NCI-H446 (cell line): ENCODE measurements at places on chromosomes 7 and 10.

GRCh38 chr7:122310119-122311021 lies 5.8 kb upstream of the FEZF1 start:
- DNase-seq = no peak

DNA sequence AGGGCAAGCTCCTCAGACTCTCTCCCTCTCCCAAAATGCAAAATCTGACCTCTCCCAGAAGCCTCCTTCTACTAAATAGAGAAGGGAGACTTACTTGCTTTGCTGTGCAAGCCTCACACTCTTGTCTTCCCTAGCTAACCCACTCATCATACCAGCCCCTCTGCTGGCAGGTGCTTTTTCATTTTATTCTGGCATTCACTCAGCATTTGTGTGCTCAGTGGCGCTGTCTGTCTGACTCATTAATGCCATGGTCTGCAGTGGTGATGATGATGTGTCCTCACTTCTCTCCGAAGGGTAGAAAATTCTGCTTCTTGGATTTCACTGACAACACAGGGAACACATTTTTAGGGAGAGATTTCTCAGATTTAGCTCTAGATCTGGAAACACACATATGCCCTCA lies 22.0 kb upstream of the BTRC start:
- DNase-seq = no peak

GRCh38 chr7:158760936-158761335 lies 56.3 kb upstream of the NCAPG2 start:
- no peak for DNase-seq

DNA sequence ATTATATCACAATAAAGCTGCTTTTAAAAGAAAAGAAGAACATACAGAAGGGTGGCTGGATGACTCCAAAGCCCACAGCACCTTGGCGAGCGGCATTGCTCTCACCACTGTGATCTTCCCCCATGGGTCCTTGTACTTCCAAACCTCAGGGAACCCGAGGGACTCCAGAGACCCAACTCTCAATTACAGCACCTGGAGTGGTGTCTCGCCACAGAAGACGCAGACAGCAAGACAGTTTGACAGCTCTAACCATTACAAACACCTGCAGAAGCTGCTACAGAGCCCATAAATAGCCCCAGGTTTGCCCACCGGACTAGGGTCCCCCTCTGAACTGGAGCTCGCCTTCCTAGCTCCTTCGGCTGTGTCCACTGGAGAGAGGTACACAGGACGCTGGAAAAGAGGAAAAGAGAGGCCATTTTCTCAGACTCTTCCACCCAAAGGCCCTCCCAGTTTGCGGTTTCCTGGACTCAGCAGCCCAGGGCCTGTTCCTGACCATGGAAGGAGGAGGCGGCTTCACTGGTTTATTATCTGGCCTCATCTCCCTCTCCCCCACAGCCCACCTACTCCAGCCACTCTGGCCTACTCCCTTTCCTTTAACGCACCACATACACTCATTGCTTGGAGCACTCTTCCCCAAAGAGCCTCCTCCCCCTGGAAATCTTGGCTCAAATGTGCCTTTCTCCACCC lies 1.9 kb downstream of the PIK3AP1 start:
- DNase-seq = no peak

DNA sequence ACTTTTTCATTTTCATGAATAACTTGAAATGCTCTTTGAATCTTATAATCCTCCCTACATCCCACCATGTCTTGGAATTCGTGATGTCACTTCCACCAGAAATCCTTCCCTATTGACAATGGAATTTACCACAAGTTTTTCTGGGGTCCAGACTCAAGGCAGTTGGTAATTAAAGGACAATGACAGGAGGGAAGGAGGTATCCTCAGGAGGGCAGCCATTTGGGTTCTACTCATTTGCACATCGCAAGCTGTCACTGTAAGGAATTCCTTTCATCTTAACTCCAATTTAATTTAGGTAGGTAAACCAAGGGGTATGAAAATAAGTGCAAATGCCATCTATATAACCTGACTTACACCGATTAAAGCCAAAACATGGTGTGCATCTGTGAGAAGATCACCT lies 21.9 kb downstream of the LRRC17 start:
- DNase-seq = no peak

- no peak for DNase-seq
Observed at GRCh38 chr10:17655009-17655408, 11.1 kb downstream of the STAM start.

DNA sequence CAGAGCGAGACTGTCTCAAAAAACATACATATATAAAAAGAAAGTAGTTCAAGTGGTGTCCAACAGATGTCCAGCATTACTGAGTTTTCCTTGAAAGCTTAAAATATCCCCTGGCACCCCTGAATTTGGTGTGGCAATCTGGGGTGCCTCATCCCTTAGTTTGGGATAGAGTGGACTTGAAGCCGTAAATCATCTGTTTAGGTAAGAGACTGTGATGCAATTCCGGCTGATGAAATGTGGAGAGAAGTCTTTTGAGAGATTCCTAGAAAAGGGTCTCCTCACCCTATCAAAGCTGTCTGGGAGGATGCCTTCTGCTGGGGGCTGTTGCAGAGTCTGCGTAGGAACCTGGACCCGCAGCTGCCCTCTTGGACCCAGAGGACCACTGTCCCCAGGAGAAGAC lies 408.0 kb downstream of the RPS24 start:
- no peak for DNase-seq

DNA sequence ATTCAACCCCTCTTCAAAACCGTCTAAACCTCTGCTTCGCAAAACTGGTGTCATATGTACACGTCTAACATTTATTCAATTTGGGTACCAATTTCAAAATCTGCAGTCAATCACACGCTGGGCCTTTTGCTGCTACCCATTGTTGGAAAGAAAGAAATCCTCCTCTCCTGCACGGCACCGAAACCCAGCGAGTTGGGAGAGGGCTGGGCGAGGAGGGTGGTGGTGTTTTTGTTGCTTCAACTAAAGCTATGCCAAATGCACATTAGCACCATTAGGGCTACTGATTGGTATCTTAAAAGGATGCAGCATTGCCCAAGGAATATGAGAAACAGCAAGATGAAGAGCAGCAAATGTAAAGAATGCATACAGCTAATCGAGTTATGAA lies 7.8 kb downstream of the EBF3 start:
- no peak for DNase-seq

GRCh38 chr7:151238190-151238810 lies 6.0 kb downstream of the CHPF2 start:
- DNase-seq = no peak

GRCh38 chr10:46229144-46229563 lies 57.6 kb upstream of the ANTXRL start:
- no peak for DNase-seq

DNA sequence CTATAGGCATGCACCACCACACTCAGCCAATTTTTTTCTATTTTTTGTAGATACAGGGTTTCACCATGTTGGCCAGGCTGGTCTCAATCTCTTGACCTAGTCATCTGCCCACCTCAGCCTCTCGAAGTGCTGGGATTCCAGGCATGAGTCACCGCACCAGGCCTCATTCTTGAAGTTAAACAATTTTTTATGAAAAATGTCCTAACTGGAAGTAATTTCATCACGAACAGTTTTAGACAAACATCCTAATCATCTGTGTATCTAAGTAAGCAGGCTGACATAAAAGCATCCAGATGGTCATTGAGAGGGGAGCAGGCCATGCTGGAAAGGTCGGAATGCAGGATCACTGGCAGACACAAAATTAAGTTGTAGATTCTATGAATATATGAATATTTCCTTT lies 269.1 kb downstream of the ZMYND11 start:
- no peak for DNase-seq

GRCh38 chr10:6136215-6137201 lies 47.7 kb downstream of the RBM17 start:
- DNase-seq = no peak

- DNase-seq = no peak
Observed at GRCh38 chr7:40483630-40484029, 348.8 kb downstream of the SUGCT start.

DNA sequence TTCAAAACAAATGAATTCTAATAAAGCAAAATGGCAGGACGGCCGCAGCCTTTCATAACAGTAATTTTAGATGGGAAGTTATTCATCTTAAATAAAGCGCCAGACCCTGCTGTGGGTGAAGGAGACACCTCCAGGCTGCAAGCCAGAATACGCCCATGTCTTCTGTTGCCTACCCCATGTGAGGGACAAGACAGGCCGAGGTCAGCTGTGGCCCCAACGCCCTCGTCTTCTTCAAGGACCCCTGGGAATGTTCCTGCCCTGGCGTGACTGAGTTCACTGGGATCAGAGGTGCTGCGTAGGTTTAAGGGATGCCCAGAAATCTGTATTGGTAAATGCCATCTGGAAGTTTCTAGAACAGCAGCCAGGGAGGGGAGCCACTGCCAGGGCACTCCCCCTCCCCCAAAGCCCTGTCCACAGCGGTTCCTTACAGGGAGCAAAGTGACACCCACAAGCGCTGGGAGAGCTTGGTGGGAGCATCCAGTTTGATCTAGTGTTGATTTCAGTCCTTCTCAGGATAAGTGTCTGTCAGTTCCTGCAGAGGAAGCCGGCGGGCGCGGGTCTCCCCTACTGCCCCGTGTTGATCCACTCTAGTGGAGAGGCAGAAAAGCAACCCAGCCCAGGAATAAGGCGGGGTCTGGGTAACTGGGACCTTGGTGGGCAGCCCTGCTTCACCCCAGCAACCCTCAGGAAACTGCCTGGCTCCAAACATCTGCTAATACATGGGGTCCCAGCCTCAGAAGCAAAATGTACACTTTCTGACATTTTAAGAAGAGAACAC lies 20.6 kb downstream of the PAPOLB start:
- no peak for DNase-seq

DNA sequence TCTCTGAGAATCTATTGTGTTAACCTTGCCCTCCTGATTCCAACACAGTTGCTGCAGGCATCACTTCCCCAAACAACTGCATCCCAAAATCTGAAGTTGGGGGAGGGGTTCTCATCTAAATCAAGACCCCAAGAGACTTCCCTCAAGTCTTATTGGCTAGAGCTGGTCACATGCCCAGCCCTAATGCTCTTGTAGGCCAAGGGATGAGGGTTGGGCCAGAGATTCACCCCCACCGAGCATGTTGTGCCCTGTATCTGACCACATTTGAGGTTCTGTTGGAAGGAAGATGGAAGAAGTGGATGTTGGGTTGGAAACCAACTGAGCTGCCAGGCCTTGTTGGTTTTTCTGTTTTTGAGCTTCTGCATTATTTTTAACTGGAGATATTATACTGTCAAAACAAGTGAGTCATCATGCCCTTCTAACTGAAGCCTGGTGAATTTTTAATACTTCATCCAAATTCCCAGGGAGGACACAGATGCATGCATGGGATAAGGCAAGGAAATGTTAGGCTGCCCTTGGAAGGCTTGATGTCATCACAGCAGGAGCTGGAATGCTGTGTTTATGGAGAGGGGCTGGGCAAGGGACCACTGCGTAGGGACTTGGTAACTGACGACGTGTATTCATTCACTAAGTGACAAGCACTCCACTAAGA lies 68.6 kb upstream of the CACUL1 start:
- no peak for DNase-seq

DNA sequence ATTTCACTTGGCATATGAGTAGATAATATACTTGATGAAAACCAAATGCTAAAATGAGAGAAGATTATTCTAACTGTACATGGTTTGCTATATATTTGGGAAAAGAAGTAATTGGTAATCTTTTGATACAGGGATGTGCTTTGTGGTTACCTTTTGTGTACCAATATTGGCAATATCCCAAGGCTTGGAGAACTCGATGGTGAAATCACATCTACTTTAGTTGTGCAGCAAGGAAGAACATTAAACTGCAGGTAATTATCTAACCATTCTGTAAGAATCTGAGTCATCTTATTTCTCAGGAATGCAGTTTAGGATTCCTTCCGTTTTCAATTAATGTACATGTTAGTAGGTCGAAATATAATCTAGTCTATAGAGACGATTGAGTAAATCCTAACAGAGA lies 64.1 kb downstream of the SRI start:
- DNase-seq = no peak

GRCh38 chr10:130969700-130970099 lies 341.8 kb downstream of the TCERG1L start:
- no peak for DNase-seq

- DNase-seq = no peak
Observed at GRCh38 chr7:44094365-44094764, 9.8 kb upstream of the AEBP1 start.

- no peak for DNase-seq
Observed at GRCh38 chr7:81869670-81870069, 99.8 kb upstream of the HGF start.

DNA sequence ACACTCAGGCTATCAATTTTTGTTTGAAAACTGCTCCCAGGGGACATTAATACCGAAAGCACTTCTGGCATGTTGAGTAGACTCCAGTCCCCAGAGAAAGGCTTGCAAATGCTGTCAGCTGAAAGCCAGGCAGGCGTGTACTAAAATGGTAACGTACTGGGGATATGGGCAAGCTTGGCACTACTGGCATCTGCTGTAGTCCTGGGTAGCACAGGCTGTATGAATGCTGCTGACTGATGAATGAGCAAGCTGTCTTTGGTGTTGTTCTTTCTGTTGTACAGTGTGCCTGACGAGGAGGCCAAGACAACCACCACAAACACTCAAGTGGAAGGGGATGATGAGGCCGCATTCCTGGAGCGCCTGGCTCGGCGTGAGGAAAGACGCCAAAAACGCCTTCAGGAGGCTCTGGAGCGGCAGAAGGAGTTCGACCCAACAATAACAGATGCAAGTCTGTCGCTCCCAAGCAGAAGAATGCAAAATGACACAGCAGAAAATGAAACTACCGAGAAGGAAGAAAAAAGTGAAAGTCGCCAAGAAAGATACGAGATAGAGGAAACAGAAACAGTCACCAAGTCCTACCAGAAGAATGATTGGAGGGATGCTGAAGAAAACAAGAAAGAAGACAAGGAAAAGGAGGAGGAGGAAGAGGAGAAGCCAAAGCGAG lies 53.5 kb upstream of the AGBL3 start:
- DNase-seq = peak; percentile 40

- DNase-seq = no peak
Observed at GRCh38 chr7:8390262-8390626, 43.2 kb upstream of the NXPH1 start.

DNA sequence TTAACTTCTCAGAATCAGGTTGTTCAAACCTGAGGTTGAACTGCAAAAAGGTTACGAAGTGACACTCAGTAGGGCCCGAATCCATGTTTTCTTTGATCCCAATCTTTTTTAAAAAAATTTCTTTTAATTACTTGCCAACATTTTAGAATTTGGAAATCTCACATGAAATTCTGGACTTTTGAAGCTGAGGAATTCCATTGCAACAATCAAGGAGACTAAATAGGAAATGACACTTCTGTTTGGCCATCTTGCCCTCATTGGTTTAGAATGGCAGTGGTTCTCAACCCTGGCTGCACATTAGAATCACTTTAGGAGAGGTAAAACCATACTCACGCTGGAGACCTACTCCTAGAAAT lies 471 bp upstream of the TOMM7 start:
- no peak for DNase-seq
